ENCODE measurements at places on chromosomes 7 and 10.

- DNase-seq: no peak
Measured at GRCh38 chr7:113026941-113027340, 59.7 kb downstream of the GPR85 start.

DNA sequence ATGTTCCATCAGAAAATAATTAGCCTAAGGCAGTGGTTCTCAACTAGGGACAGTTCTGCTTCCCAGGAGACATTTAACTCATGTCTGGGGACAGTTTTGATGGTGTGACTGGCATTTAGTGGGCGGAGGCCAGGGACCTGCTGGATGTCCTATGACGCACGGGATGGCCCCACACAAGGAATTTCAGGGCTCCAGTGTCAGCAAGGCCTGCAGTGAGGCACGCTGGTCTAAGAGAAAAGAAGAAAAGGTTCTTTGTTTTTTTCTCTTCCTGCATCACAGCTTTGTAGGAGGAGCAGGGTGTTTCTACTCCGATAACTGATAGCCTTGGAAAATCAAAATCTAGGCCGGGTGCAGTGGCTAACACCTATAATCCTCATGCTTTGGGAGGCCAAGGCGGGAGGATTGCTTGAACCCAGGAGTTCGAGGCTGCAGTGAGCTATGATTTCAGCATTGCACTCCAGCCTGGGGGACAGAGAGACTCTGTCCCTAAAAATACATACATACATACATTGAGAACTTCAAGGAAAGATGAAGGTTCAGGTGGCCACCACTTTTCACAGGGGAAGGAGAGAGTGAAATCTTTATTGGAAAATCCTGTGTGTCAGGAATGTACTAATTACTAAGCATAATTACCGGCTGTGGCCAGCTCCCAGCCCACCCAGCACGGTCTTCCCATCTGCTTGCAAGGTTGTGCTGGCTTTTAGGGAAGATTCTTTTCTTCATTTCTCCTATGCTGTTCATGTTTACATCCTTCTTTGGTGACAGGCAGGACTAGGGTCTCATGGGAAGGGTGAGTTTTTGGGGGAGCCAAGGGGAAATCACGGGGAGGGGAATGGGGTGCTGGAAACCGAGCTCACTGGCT, 150.4 kb downstream of the ACTR3B start:
- DNase-seq: no peak

DNA sequence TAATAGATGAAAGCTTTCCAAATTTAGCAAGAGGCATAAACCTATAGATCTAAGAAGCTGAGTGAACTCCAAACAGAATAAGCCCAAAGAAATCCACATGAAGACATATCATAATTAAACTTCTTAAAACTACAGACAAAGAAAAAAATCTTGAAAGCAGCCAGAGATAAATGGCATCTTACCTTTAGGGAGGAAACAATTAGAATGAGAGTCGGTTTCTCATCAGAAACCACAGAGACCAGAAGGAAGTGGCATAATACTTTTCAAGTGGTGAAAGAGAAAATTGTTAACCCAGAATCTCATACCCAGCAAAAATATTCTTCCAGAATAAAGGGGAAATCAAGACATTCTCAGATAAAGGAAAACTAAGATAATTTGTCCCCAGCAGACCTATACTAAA, 98.9 kb upstream of the NANOS1 start:
- no peak for DNase-seq

- DNase-seq: no peak
Measured at GRCh38 chr7:50567715-50568261, 2.6 kb upstream of the DDC start.

GRCh38 chr7:93015779-93016481, 101.8 kb downstream of the SAMD9 start:
- DNase-seq: no peak

GRCh38 chr10:35355971-35356724, 19.8 kb downstream of the CCNY start:
- no peak for DNase-seq

GRCh38 chr10:77626266-77626935, 11.2 kb downstream of the KCNMA1 start:
- no peak for DNase-seq

DNA sequence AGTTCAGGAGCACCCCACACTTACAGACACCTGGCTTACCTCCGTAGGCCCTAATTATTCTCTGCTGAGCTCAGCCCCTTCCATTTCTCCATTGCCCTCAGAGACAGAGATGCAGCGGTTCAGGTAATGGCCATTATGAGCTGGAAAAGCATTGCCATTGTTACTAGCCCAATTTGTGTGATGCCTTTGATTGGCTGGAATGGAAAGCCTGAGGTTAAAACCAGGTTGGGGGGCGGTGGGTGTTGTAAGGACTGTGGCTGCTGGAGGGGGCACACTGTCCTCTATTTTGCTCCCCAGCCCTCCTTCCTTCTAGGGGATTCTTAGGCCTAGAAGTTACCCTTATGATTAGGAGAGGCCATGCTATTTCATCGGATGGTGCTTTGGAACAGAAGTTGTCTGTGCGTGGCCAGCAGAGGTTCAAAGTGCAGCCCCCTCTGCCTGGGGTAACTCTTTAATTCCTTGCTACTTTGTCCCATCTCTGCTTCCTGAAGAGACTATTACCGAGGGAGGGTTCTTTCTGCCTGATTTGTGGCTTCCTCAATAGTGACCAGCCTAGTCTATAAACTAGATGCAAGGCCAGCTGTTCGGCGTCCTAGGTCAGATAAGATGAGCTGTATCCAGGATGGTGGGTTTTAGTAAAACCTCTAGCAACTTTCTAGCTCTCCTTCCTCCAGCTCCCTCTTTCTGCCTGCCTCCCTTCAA, 14.2 kb upstream of the ACSL5 start:
- DNase-seq: no peak

DNA sequence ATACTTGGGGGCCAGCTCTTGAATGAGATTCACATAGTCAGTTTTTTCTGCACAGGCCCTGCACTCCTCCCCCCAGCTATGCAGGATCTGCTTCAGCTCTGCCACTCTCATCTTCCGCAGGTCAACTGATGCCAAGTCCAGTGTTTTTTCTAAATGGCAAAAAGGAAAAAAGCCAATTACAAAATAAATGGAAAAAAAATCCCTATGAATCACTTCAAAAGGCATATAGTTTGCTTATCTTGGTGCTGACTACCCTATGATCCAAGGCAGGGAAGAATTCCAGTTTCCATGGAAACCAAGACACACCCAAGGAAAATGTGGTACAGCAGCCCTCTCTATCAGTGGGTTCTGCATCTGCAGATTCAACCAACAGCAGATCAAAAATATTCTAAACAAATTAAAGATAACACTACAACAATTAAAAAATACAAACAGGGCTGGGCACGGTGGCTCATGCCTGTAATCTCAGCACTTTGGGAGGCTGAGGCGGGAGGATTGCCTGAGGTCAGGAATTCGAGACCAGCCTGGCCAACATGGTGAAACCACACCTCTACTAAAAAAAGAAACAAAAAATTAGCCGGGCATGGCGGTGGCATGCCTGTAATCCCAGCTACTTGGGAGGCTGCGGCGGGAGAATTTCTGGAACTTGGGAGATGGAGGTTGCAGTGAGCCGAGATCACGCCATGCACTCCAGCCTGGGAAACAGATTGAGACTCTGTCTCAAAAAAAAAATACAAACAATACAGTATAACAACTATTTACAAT, 17.6 kb downstream of the CDNF start:
- DNase-seq: no peak

DNA sequence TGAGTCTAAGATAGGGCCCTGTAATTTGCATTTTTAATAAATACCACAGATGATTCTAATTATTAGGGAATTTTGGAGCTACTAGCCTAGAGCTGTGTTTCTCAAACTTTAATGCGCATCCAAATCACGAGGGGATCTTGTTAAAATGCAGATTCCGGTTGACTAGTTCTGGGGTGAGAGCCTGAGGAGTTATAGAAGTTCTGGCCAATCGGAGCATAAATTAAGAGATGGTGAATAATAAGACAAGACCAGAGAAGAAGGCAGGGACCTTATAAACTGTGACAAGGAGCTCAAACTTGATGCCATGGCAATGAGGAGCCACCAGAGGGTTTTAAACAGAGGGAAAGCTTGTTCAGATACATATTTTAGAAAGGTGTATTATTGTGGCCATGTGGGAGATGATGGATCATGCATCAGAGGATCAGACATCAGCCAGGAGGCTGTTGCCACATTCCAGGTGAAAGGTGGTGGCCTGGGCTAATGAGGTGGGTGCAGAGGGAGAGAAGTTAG, 29.7 kb upstream of the TLX1 start:
- DNase-seq: no peak

- no peak for DNase-seq
Measured at GRCh38 chr7:128265906-128266300, 24.8 kb downstream of the LEP start.

DNA sequence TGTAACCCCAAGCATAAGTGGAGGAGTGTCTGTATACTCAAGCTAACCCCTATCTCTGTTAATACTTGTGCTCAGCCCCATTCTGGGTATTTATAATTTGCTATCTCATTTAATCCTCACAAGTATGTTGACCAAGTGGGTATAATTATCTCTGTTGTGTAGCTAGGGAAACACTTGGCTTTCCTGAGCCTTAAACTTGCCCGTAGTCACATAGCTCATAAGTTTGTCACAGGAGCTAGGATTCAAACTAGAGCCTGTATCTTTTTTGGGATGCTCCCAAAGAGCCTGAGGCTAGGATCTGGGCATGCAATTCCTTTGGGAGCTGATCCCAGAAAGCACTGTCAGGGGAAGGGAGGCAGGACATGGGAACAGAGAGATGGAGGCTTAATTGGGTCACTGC, 377.4 kb downstream of the GALNT17 start:
- no peak for DNase-seq

DNA sequence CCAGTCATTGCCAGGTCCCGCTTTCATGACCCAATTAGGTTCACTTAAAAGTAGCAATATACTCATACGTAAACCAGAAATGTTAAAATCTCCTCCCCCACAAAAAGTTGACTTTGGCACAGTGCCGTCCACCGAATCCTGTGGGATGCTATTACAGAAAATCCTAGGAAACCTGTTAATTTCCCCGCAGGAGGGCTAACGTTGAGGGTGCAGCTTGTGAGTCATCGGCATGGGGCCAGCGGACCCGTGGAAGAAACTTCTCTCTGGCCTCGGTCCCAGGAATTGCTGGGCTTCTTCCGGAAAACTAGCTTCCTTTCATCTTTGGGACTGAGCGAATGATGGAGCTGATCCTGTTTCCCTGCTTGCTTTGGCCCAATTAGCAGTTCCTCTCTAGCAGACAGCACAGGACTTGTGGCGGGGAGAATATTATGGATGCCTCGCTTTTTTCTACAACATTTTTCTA, 13.5 kb downstream of the CRYGN start:
- no peak for DNase-seq

GRCh38 chr7:143735962-143736361, 21.5 kb downstream of the CTAGE6 start:
- DNase-seq: no peak

GRCh38 chr7:39199951-39200350, 222.2 kb downstream of the POU6F2 start:
- DNase-seq: no peak

DNA sequence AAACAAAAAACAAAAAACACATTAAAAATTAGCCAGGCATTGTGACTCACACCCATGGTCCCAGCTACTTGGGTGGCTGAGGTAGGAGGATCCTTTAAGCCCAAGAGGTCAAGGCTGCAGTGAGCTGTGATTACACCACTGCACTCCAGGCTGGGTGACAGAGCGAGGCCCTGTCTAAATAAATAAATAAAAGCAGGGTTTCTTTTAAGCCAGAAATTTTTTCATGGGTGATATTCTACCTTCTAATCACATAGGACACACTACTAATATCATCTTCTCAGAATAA, 14.2 kb upstream of the SVIL start:
- DNase-seq: no peak

GRCh38 chr7:7869036-7869435, 99.6 kb upstream of the GLCCI1 start:
- DNase-seq: no peak

GRCh38 chr10:110495731-110496552, 1.8 kb upstream of the DUSP5 start:
- DNase-seq: no peak

DNA sequence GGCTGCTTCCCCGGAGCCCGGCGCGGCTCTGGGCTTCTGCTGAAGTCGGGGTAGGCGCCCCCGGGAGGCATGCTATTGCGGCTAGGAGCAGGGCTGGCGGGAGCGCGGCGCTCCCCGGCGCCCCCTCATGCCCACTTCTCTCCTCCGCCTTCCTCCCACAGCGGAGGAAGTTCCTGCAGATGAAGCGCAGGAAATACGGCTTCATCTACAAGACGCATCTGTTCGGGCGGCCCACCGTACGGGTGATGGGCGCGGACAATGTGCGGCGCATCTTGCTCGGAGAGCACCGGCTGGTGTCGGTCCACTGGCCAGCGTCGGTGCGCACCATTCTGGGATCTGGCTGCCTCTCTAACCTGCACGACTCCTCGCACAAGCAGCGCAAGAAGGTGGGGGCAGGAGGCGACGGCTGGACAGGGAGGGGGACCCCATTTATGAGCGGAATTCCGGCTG, 479 bp downstream of the CYP26A1 start:
- DNase-seq: no peak

DNA sequence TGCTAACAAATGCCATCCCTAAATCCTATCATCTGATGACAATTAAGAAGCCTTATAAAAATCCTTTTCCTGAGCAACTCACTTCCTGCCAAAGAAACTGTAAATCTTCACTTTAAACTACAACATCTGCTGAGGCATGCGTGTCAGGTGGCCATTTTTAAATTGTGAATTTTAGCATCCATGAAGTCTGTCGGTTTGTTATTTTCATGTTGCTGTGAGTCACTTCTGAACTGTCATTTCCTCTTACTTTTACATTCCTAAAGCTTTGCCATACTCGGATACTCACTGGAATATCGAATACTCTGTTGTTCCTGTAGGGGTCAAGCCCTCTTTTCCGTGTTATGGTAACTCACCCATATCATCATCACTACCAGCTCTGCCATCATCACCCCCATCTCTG, 34.3 kb upstream of the TMEM26 start:
- no peak for DNase-seq

DNA sequence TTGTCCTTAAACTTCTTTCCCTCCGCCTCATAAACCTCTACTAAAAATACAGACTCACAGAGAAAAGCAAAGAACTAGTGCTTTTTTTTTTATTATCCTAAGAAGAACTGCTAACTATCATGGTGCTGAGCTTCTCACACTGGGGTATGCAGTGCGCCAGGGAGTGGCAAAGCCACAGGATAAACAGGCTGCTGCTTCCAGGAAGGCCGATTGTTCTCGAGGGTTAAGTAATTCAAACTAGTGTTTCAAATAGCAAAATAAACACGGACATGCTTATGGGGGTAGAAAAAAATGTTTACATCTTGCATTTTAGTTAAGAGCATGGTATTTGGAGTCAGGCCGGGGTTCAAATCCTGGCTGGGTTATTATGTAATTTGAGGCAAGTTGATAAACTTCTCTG, 157.0 kb downstream of the TAX1BP1 start:
- no peak for DNase-seq

GRCh38 chr10:43904301-43904700, 255.6 kb upstream of the ZNF32 start:
- DNase-seq: no peak
